Muscle of leg (tissue), 16 donors: ENCODE measurements at places on chromosomes 12 and 14. TPM values are rescaled to one million over a fixed set of nuclear protein-coding genes. Genes with fewer than 3 reads are reported as not detected.

DNA sequence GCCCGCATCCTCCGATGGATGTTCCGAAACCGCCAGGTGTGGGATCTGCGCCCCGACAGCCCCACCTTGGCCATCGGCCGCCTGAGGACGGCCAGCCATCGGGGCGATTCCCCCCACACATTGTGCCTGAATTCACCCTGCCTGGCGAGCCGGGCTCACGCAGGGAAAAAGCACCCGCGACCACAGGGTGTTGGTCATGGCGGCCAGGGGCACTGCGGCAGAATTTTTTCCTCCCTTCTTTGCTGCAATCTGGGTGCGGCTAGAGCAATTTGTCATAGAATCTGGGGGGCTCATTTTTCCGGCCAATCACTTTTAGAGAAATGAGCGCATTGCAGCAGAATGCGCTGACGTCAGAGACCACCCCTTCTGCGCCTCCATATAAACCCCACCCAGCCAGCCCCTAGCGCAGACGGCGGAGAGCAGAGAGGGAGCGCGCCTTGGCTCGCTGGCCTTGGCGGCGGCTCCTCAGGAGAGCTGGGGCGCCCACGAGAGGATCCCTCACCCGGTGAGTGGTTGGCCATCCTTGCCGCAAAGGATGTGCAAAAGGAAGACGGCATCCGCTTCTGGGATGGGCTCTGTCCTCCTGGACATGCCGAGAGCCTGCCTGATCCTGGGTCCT, at the start of gene MEG3:
Gene MEG3 (plus strand): TSS at position 406 of the 619 bp plus-strand sequence.
- peak; percentile 96 for DNase-seq

DNA sequence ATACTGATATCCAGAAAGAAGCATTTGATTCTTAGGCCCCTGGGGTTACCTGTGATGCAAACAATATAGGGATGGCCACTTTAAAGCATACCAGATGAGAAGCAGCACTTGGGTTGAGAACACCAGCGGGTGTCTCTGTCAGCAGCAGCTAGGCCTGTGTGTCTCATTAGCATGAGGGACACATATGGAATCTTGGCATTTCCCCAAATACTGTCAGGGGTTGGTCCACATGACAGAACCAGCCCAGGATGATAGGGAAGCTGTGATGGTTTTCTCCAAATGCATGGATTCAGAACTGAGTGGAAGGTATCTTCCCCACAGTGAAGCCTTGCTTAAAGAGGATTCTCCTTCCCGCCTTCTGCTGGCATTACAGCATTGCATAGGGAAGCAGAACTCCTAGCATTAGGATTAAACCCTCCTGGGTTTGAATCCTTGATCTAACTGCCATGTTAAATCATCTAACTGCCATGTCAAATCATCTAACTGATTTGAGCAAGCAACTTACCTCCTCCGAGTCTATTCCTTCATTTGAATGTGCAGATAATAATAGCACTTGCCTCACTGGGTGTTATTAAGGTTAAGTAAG, 111.5 kb upstream of the WSCD2 start:
- DNase-seq, result no peak

GRCh38 chr14:90936757-90937440, 120.7 kb upstream of the TTC7B start:
- no peak for DNase-seq

DNA sequence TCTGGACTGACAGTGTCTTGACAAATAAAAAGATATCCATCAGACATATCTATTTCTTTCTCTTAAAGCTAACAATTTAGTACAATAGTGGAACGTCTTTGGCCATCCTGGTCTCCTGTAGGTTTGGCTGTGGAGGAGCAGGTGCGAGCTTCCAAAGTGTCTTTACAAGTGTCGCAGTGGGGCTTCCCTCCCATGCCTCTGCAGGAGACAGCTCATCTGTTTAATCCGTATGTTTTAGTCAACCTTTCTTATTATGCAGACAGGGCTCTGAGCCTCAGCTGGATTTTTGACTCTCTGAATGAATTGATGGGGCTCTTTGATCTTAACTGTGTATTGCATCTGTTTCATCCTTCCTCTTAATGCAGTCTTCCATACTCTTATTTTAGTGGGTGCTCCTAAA, 57.5 kb downstream of the RMST start:
- no peak for DNase-seq

DNA sequence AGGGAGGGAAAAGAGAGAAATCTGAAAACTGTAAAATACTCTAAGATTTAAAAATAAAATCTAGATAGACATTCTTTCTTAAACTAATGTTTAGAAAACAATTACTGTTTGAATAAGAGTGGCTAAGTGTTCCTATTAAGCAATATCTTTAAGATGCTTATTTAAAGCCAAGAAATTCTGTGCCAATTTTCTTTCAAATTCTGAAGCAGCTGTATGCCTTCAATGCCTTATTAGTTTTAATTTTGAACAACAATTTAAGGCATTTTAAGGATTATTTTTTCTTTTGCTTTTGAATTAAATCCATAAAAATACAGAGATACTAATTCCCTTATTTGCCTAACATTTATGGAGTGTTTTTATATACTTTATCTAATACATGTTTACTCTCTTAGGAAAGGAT, 50.3 kb upstream of the KITLG start:
- DNase-seq, result peak; percentile 15

DNA sequence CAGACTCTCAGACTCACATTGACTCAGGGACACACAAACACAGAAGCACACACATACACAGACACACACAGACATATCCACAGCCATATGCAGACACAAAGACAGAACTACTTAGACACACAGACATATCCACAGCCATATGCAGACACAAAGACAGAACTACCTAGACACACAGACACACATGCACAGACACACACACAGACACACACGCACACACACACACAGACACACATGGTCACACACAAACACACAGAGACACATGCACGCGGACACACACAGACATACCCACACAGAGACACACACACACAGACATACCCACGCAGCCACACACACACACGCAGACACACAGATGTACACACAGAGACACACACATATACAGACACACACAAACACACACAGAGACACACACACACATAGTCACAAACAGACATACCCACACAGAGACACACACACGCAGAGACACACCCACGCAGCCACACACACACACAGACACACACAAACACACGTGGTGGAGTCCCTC, 25.7 kb downstream of the SERPINA1 start:
- DNase-seq, result no peak

DNA sequence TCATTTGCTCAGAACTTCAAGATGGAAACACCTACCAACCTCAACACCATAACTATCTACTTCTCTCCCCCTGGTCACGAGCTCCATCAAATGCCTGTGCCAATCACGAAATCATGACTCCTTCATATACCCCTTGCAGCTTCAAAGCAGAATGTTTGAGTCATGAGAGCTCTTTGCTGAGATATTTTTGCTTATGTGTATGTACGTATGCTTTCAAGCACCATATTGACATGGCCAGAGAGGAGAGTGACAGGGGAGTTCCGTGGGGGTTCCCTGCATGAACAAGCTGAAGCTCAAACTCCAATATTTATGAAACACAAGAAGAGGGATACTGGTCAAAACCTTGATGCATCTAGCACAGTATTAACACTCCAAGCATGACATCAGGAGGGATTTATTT, 374.4 kb downstream of the DPF3 start:
- DNase-seq, result no peak

DNA sequence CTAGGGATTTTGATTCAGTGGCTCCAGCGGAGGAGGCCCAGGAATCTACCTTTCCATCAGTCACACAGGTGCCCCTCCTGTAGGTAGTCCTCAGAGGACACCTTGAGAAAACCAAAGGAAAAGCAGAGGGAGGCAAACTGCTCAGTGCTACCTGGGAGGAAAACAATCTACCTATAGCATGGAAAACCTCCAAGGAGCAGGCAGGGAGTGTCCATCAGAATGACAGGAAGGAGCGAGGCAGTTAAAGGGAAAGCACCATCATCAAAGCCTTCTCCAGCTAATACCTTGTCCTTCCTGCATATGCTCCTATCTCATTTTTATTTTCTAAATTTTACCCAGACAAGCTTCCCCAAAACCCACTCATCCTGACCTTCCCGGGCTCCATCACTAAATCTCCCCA, 25.4 kb downstream of the DPF3 start:
- DNase-seq, result no peak

DNA sequence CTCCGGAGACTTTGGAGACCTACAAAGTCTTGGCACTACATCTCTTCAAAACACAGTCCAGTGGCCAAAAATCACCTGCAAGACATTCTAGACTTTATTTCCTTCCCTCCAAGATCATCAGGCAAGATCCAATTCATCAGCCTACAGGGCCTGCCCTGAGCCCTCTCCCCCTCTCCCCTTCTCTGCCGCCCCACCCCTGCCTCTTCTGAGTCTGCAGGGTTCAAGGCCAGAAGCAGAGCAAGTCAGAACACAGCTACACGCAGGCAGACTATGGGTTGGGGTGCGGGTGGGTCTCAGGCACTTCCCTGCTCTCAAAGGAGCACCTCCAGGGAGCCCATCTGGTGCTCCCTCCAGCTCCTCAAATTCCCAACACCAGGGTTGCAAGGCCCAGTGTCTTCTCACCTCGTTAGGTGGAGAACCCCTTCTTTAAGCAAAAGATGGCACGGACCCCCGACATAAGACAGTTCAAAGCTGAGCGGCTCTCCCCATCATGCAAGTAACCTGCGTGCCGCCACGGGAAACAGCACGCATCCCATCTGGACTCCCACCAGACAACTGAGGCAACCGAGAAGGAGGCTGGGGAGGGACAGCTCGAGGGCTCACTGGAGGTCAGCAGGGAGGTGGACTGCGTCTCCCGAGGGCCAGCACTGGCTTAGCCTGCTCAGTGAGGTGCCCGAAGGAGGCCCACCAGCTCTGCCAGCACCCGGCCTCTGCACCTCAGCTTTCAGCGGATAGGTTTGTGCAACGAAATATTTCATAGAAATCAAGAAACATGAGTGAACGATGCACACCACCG, 5.6 kb upstream of the INF2 start:
- no peak for DNase-seq

DNA sequence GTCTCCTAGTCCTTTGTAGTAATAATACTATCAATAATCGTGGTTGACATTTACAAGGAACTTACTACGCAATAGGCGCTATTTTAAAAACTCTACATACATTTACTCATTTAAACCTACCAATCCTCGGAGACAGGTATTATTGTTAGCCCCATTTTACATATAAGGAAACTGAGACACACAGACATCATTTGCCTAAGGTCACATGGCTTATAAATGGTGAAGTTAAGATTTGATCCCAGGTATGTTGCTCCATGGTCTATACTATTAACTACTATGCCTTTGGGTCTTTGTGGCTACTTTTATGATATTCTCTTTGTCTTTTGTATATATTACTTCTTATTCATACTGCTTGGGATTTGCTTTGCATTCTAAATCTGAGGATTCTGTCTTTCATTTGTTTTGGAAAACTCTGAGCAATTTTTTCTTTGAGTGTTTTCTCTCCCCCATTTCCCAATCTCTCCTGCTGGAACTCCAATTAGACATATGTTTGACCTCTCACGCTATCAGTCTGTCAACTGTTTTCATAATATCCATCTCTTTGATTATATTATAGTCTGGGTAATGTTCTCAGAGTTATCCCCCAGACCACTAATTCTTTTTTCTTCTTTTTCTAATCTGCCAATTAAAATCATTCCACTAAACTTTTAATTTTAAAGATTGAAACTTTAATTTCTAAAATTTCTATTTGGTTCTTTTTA, 10.9 kb downstream of the NT5DC3 start:
- DNase-seq, result no peak

ZFHX2 gene
- polyA plus RNA-seq, result 1.8 TPM

FAM90A1 gene
- polyA plus RNA-seq, result 0.61 TPM

CSRP2 gene
- 59.0 TPM for polyA plus RNA-seq

ACRBP gene
- 2.1 TPM for polyA plus RNA-seq

PTGER2 gene
- polyA plus RNA-seq, result 2.4 TPM

PLEKHD1 gene
- polyA plus RNA-seq, result 1.1 TPM

SLCO1B1 gene
- polyA plus RNA-seq, result not detected

CMA1 gene
- polyA plus RNA-seq, result not detected
